COR-L47 (cell line): ENCODE measurements at places on chromosomes 2 and 18.
A peak's percentile ranks its signal among the peaks of the same experiment; 100 is the strongest.

- no peak for DNase-seq
Observed at GRCh38 chr2:664063-664462, 13.1 kb downstream of the TMEM18 start.

DNA sequence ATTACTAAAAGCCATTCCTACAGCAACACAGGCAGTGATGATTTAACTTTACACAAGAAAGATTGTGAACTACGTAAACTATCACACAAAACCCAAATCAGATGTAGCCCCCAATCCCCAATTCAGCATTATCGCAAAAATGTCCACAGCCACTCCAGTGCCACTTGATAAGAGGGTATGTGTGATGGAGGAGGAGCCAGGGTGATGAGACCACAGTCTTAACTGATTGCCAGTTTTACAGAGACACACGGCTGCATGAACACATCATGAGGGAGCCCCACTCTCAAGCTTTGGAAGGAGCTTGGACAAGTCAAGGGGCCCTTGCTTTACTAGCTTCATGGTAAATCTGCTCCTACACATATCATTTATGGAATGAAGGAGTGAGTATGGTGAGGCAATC is 116.0 kb downstream of the FAM161A start:
- DNase-seq, result no peak

DNA sequence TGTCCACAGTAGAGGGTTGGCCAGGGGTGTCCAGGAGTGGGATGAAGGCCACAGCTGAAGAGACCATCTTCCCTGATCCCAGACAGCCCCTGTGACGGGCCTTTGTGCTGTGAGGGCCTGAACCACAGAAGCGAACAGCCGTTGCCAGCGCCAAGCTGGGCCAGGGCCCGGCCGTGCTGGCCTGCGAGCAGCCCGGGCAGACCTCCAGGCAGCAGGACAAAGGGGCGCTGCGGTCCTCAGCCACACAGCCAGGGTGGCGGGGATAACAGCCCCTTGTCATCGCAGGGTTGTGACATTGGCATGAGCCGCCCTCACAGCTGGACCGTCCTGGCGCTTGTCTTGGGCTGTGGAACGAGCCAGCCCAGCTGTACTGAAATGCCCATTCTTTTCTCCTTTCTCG is 161.1 kb downstream of the FAM210A start:
- DNase-seq, result no peak

DNA sequence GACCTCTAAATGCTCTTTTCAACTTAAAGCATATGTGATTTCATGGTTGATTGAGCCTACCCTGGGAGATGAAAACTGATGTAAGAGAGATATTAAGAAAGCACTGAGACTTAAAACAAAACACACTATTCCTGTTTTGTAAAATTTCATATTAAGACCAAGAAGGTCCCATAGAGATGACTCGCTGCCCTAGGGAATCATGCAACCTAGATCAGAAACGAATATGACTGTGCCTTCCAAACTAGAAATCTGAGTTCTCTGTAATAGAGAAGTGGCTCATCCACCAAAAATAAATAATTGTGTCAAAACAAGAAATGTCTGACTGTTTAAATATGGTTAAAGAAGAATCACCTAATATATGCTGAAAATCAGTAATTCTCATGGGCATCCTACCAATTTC is 776.8 kb upstream of the SOX11 start:
- no peak for DNase-seq

DNA sequence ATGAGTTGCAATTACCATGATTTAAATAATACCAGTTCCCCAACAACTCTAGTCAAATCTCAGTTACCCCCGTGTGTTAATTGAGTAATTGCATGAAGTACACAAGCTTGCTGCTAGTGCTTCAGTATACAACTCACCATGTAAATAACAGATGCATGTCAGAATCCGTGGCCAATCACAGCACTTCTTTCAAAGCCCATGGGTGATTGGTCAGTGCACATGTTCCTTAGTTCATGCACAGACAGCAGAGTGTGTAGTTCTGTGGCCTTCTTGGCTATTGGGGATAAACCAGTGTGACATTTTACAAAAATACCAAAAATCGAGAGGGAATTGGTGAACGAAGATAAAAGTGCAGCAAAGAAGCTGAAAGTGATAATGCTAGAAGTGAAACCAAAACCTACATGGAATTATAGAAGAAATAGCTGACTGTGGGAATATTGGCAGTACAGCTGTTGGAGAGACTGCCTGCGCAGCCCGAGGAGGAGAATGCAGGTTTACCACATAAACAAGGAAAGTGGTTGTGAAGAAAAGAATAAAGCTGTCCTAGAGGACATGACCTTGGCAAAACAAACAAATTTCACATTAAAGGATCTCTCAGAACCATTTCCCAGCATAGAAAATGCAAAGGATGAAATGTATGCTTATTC is 59.4 kb downstream of the NEDD4L start:
- DNase-seq, result no peak

DNA sequence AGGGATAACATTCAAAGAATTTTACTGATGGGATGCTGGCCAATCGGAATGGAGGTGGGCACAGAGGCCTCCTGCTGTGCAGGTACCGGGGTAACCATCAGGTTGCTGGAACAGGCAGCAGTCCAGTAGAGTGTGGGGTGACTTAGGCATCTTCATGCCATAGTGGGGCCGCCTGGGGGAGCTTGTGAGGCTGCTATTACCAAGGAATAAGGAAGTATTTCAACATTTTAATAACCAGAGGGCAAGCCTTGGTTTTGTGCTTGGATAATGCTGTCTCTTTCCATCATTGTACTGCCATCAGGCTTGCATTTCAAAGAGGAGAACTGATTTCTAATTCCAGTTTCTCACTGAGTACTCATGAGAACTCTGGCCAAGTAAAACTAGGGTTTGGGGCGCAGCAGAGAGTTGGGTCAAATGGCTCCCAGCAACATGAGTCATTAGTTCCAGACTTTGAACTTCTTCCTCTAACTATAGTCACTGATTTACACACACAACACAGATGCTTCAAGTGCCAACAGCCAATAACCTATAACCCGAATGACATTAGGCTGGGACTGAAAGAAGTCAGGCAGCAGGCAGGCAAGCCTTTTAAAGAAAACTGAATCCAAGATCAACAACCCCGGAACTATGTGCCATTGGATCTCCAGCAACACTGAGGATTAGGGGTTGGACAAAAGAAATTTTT is 56.1 kb upstream of the FHL2 start:
- DNase-seq, result no peak

DNA sequence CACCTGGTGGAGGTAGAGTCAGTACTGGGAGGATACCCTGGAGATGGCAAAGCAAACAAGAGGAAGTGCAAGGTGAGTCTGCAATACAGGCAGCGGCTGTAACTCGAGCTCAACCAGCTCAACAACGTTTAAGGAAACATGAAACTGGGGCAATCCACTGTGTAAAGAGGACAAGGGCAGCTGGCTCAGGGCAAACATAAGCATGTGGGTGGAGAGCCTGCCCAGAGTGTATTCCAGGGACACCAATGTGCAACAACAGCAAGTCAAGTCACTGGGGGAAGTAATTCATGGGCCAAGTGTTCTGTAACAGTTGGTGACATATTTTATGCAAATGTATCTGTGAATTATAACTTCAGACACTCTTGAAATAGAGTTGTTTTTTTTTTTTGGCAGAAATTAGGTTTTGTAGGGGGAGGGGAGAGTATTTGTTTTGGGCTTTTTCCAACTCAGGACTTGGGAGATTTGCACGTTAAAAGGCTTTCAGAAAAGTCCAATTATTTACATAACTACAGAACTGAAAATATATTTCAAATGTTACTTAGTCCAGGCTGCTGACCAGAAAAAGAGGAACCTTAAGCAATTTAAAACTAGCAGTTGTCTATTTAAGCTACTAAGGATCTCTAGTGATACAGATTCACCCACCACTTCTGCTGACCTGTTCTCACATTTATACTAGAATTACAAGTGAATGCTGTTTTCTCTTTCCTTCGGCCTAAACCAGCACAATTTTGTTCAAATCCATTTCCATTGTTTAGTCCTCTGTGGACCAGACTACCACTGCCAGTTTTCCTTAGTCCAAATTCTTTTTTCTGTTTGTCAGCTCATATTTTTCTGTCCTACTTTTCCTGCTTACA is 18.6 kb downstream of the NRXN1 start:
- peak; percentile 97 for DNase-seq

DNA sequence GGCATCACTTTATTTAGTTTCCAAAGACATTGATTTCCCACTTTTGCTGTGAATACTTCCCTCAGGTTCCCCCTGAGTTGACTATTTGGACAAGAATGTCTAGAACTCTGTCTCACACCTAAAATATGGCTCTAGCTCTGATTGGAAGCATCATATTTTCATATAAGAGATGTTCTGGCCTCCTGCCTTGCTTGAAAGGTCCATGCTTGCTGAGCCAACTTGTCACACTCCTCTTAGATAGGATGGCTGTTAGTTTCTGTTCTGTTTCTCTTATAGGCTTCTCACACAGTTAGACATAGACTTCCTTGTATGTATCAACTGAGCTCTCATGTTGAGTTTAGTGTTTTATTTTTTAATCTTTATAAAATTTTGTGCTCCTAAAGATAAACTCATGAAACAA is 87.1 kb downstream of the CNTNAP5 start:
- no peak for DNase-seq

- no peak for DNase-seq
Observed at GRCh38 chr2:17733599-17733998, 20.0 kb downstream of the SMC6 start.

- no peak for DNase-seq
Observed at GRCh38 chr2:119734047-119734446, 25.7 kb upstream of the PTPN4 start.

DNA sequence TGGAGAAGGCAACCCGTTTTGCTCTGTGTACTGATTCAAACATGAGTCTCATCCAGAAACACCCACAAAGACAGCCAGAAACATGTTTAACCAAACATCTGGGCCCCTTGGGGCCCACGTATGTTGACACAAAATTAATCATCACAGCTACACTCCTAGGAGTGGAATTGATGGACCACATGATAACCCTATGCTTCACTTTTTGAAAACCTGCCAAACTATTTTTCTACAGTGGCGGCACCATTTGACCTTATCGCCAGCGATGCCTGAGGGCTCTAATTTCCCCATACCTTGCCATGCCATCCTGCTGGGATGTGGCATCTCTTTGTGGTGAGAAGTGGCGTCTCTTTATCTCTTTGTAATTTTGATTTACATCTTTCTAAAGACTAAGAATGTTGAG is 38.5 kb downstream of the PSMG2 start:
- DNase-seq, result peak; percentile 79

- DNase-seq, result peak; percentile 73
Observed at GRCh38 chr2:8685697-8686358, 4.0 kb downstream of the ID2 start.

GRCh38 chr2:216621292-216621691 is 11.9 kb upstream of the IGFBP2 start:
- DNase-seq, result no peak

DNA sequence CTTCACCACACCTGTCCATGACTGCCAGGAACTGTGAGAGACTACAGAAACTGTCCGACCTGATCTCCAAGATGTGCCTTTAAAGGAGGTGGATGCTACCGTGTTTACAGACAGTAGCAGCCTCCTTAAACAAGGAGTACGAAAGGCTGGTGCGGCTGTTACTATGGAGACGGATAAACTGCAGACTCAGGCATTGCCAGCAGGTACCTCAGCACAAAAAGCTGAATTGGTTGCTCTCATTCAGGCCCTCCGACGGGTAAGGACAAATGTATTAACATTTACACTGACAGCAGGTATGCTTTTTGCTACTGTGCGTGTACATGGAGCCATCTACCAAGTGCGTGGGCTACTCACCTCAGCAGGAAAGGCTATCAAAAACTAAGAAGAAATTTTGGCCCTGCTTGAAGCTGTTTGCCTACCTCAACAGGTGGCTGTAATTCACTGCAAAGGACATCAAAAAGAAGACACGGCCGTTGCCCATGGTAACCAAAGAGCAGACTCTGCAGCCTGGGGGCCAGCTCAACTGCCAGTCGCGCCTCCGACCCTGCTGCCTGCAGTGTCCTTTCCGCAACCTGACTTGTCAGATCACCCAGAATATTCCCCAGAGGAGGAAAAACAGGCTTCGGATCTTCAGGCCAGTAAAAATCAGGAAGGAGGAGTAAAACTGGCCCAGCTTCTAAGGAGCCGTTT is 30.9 kb downstream of the SKA1 start:
- peak; percentile 93 for DNase-seq
